ENCODE measurements at places on chromosomes 3 and 15. TPM values are rescaled to one million over a fixed set of nuclear protein-coding genes. Genes with fewer than 3 reads are reported as not detected.

GRCh38 chr15:57677204-57677603 lies 29.3 kb upstream of the POLR2M start:
- H3K36me3 ChIP-seq = no peaks in the 10 kb centered on the region
- H3K4me3 ChIP-seq = no peak overlapping the region

The ANKUB1 gene
- 0.56 TPM for total RNA-seq

The ANO10 gene
- 25.0 TPM for total RNA-seq

- peaks cover 21% of the 10 kb centered on the region for H3K4me1 ChIP-seq
- DNase-seq = no peak
- H3K36me3 ChIP-seq = no peaks in the 10 kb centered on the region
- no peak overlapping the region for H3K4me3 ChIP-seq
- H3K27me3 ChIP-seq = no peaks in the 10 kb centered on the region
- no peak overlapping the region for H3K27ac ChIP-seq
Observed at GRCh38 chr3:150740733-150741496, 22.1 kb downstream of the SIAH2 start.

The POLQ gene
- total RNA-seq = 7.7 TPM

GRCh38 chr3:55923207-55923606 lies 436.1 kb upstream of the WNT5A start:
- H3K4me3 ChIP-seq = no peak overlapping the region
- H3K27me3 ChIP-seq = no peaks in the 10 kb centered on the region
- H3K36me3 ChIP-seq = no peaks in the 10 kb centered on the region
- H3K27ac ChIP-seq = no peak overlapping the region
- DNase-seq = no peak

All from testis (tissue), 5 donors.